T-helper 17 cell (primary cell): ENCODE measurements at places on chromosomes 1 and 21.

- DNase-seq, result peak; percentile 17
These were observed 54.7 kb upstream of the IFFO2 start for GRCh38 chr1:19010995-19011844.

DNA sequence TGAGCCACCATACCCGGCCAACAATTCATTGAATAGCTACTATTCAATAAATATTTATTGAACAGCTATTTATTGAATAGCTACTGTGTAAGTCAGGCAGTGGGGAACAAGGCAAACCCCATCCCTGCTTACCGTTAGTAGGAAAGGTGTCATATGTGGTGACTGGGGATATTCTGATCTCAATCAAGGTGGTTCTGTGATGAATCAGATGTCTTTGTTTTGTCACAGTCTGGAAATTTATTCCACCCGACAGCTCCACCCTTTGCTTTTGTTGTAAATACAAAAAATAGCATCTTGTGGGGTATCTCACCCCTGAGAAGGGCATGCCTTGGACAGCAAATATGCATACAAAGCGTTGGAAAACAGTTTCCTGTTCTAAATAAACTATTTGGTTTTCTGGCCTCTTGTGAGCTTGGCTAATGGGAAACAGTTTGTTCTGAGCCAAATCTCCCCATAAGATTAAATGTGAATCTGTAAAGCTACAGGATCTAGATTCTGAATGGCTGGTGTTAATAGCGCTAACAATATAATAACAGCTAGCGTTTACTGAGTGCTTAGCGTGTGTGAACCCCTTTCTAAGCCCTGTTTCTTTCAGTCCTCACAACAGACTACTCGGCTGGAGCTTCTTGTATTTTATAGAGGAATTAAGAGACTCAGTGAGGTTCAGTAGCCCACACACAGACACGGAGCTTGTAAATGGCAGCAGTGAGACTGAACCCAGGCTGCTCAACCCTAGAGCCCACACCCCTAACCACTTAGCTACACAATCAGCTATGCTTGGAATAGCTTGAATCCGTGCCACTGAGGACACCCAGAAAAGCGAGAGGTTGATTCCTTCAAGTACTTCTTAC, 5.5 kb downstream of the PDPN start:
- no peak for DNase-seq

DNA sequence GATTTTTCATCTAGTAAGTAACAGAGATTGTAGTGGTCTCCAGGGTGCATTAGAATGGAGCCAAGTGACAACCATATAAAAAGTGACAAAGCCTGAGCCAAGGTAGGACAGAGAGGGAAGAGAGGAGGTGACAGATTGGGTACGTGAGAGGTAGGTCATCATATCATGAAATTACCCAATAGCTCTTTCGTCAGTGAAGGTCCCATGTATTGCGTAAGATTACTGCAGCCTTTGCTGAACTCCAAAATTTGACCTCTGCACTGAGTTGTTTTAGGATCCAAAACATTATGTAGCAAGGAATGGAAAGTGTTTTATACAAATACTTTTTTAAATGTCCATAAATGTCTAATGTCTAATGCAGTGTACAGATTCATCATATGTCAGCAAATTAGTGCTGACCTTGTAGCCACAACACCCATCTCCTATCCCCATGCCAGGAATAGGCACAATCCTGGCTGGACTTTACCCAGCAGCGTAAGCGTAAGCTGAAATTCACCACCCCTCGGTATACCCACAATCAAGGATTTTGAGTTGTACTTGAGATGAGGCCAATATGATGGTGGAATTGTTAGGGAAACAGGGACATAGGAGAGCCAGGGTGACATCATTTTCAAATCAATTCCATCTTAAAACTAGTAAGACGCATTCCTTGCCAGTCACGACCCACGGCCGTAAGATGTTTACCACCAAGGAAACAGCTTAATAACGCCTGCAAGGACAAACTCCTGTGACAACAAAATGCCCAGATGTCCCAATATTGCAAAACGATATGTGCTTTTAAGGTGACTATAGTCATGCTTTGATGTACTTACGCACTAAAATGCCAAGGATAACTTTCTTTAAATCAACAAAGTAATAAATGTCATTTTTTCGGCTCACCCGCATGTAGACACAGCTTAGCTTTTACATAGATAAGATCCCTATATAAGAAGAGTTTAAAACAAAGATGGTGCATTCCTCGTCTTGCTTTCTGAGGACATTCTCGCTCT, 38.1 kb upstream of the GREM2 start:
- DNase-seq, result no peak

- DNase-seq, result no peak
These were observed 77.4 kb upstream of the VAMP3 start for GRCh38 chr1:7693662-7694061.

DNA sequence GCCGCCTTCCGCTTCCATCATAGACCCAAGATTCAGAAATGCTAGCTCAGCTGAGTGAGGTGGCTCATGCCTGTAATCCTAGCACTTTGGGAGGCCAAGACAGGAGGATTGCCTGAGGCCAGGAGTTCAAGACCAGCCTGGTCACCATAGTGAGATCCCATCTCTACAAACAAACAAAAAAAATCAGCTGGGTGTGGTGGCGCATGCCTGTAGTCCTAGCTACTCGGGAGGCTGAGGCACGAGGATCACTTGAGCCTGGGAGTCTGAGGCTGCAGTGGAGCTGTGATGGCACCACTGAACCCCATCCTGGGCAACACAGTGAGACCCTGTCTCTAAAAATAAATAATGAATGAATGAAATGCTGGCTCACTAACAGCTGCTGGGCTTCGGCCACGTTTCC, 39.7 kb downstream of the TOMM20 start:
- DNase-seq, result no peak

- no peak for DNase-seq
These were observed 20.9 kb downstream of the SLAMF1 start for GRCh38 chr1:160625725-160626498.

DNA sequence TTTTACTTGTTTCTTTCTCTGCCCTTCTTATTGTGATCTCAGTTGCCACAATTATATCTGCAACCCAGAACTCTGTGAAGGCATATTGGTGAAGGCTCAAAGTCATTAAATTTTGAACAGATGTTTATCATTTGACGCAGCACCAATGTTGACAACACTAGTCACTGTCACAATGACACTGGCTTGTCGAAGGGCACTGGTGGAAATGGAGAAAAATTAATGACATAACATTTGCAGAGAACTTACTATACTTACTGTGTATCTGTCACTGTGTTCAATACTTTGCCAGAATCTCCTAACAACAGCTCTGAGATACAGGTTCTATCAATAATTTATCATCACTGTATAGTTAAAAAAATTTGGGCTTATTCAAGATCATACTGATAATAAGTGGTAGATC, 1213.7 kb downstream of the NCAM2 start:
- DNase-seq, result no peak

DNA sequence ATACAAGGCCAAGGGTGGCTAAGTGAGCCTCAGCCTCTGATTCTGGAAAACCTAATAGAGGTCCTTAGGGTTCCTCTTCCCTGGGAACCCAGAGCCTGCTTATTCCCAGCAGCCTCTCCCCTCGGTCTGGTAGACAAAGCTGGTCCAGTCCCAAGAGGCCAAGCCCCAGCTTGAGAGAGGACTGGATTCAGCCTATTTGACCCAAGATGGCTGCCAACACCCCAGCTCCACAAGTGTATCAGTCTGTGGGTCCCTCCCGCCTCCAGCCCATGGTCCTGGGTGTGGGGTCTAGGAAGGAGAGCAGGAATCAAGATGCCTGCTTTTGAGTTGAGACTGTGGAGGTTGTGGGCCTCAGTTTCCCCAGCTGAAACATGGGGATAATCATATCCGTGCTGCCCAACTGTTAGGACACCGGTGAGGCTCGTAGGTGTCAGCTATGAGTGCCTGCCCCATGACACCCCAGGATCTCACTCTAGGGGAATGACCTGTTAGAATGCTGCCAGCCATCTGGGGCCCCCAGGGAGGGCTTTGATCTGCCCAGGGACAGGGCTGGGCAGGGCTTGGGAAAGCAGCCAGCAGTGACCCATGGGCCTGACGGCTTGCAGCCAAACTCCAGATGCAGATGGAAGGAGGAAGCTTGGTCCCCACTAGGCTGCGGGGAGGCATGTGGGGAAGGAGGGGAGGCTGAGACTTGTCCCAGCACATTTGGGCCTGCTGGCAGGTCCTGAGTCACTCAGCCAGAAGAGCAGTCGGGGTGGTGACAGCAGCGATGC, 45.4 kb downstream of the NUAK2 start:
- DNase-seq, result no peak

DNA sequence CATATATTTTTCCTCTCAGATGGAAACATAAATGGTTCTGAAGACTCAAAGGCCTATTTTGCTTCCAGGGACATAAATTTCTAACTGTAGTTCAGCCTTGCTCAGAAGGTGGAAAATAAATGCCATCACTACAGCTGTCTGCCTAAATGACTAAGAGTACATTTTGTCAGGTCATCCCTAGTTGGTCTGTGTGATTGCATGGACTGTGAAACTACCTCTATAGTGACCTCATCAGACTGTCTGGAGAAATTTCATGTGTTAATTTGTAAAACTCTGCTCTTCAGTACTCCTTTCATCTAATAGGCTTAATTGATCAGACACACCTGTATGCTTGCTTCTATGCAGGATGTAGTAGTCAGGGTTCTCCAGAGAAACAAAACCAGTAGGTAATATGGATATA, 886.9 kb downstream of the AMY1C start:
- DNase-seq, result no peak

DNA sequence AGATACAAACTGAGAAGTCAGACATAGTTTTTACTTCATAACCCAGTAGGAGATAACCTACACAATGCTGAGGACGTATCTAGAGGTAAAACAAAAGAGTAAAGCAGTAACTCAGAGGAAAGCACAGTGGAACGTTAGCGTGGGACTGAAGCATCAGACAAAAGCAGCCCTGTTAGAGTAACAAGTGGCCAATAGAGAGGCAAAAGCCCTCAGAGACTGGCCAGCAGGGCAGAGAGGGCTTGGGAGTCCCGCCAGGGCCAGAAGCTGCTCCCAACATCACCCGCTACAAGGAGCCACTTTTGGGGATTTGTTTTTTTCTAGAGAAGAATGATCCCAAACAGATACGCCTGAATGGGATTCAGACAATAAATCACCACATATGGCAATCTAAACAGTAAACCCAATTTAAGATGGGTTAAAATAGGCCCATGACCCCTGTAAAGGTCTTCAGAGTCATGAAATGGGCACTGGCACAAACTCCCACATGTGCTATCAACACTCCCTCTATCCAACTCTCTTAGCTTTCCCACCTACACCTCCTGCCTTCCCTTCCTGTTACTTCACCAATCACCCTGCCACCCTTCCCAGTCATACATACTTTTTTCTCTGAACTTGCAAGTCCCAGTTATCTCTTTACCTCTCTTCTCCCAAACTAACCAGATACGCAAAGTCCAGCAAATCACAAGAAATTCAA, 17.2 kb downstream of the TADA1 start:
- no peak for DNase-seq

DNA sequence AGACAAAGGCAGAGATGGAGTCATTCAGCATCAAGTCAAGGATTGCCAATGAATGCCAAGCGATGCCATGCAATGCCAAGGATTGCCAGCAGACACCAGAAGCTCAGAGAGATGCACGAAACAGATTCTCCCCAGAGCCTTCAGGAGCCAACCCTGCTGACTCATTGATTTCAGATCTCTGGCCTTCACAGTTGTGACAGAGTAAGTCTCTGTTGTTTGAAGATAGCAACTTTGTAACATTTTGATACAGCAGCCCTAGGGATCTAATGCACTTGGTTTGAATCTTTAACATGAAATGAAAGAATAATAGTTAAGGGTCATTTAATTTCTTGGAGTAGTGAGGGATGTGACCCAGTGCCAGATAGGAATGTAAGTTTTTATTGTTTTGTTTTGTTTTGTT, 287.4 kb upstream of the RUNX1 start:
- DNase-seq, result no peak

DNA sequence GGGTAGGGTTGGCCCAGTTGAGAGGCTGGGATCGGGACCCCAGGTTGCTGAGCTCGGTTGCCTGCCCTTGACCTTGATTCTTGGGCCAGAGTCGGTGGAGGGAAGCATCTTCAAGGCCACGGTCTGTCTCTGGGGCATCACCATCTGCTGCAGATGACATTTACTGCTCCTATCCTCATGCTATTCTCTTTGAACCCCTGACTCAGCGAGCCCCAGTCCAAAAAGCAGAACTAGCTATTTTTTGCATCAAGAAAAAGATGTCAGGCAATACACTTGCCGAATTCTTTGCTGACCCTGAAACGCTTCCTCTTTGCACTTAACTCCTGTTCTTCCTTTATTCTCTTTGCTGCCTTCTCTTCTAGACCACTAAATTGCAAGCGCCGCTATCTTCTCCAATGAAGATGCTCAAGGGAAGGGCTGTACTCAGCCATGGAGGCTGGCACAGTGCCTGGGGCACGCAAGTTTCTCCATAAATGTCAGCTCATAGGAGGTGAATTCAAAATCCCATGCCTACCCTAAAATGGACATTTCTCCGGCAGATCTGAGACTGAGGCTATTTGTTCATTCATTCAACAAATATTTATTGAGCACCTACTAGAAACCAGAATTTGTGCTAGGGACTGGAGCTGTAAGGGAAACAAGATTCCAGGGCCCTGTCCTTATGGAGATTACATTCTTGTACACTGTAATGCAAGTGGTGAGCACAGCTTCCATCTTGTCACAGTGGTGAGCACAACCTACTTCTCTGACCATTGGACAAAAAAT, 20.5 kb upstream of the CAPZB start:
- no peak for DNase-seq

GRCh38 chr1:243420016-243420945, 164.4 kb downstream of the SDCCAG8 start:
- no peak for DNase-seq

GRCh38 chr21:45639206-45640000, 4.1 kb upstream of the PCBP3 start:
- DNase-seq, result no peak

DNA sequence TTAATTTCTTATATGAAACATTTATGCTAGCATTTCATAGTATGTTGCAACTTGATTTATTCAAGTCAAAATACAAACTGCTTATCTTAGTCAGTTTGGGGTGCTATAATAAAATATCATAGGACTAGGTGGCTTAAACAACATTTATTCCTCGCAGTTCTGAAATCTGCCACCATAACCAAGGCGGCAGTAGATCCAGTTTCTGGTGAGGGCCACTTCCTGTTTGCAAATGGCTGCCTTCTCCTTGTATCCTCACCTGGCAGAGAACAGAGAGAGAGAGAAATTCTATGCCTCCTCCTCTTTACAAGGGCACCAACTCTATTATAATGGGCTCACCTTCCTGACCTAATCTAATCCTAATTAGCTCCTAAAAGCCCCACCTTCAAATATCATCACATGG, 76.1 kb upstream of the RGS2 start:
- no peak for DNase-seq

GRCh38 chr1:172845371-172845770, 186.5 kb downstream of the FASLG start:
- peak; percentile 39 for DNase-seq

GRCh38 chr1:43345120-43345519, 7.5 kb downstream of the MPL start:
- no peak for DNase-seq

DNA sequence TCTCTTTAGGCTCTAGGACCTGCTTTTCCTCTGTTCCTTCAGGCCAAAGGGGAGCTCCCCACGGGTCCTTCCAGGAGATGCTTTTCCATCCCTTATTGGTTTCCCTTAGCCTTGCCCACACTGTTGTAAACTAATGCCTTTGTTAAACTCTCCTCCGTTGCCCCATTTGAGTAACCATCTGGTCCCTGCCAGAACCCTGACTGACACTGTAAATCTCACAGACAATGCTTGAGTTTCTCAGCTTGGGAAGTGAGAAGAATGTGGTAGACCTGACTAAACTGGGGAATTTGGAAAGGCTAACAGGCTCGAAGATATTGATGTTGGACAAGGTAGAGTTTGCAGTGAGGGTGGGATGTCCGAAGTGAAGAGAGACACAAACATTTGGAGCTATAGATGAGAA, 11.4 kb downstream of the AKNAD1 start:
- DNase-seq, result no peak

- no peak for DNase-seq
These were observed 36.0 kb downstream of the ABCG1 start for GRCh38 chr21:42254651-42255601.
